Lower leg skin (tissue), 4 donors: ENCODE measurements at places on chromosomes 1 and 21.

DNA sequence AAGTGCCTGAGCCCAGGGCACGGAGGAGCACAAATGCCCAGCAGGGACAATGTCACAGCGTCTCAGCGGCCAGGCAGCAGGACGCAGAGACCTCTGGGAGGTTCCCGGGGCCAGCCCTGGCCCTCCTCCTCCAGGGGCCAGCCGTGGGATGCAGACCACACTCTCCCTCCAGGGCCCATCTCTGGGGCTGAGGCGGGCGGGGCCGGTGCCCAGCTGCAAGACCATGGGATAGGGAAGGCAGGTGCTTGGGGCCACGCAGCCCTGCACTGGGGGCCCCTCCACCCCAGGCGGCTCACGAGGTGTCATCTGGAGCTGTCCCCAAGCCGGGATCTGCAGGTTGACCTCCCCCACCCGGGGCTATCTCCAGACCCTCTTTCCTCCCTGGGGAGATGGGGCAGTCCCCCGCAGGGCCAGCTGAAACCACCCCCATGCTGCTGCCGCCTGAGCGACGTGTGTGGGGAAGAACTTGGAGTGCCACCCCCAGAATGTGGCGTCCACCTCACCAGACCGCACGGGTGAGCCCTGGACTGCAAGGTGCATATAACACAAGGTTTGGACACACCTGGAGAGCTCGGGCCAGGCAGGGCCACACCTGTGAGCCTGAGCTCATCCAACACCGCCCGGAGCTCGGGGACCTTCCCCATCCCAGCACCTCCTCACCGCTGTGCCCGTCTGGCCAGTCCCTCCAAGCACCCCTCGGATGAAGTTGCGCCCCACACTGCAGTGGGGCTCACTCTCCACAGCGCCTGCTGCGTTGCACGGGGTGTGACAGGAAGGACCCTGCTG lies 4.1 kb upstream of the TTLL10 start:
- DNase-seq, result no peak

DNA sequence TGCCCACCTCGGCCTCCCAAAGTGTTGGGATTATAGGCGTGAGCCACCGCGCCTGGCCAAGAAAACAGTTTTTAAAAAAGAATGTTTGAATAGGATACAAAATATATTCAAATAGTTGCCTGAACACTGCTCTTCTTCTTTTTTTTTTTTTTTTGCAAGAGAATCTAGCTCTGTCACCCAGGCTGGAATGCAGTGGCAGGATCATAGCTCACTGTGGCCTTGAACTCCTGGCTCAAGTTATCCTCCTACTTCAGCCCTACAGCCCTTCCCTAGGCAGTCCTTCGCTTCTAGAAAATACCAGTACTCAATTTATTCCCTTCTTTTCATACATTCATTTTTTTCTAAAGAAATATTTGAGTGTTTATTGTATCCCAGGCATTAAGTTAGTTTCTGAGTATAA lies 67.9 kb downstream of the OSBPL9 start:
- no peak for DNase-seq

DNA sequence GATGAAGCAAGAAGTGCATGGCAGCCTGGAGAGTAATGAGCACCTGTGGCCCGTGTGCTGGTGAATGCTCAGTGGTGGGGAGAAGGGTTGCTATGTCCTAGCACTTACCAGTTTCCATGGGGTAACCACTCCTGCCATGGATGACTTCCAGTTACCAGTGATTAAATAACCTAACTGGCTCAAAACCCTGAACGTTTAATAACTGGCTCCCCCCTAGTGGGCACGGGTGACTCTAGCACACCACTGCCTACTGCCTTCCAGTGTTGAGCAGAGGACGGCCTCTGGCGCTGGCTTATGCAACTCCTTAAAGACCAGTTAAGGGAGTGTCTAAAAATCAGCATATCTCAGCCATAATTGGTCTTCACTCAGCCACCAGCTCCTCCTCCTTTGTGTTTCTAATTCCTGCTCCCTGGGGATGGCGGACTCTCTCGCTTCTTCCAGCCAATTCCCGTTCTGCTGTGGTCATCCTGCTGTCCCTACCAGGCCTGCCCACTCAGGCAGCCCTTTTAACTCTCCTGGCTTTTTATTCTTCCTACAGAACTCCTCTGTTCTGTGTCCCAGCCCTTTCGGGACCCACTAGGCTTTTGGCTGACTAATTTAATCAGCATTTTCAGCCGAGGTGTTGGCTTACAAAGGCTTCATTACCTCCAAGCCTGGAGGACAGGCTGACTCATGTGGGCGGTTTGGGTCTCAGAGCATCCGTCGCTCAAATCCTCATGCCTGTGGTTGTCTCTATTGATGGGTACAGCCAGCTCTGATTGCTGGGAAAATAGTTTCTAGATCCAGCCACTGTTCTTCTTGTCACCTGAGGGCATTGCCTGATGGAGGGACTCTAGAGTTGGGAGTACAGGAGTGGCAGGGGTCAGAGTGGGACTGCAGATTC lies 332.4 kb downstream of the CAMTA1 start:
- DNase-seq, result no peak

- no peak for DNase-seq
These were observed 69.6 kb upstream of the B3GALT2 start for GRCh38 chr1:193256019-193256418.

- DNase-seq, result no peak
These were observed 2.4 kb downstream of the ANKRD65 start for GRCh38 chr1:1418464-1419362.

DNA sequence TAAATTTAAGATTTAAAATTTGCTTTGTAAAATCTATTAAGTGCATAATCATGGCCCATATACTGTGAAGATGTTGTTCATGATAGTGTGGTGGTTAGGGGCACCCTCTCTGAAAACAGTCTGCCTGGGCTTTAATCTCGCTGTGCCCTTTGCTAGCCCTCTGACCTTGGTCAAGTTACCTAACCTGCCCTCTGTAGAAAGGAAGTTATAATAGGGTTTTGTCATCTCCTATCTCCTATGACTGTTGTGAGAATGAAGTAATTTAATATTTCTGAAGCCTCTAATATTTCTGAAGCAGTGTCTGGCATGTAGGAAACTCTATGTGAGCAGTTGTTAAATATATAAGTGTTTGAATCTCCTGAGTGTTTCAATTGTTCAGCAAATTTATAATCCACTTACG lies 116.6 kb upstream of the IVNS1ABP start:
- DNase-seq, result no peak

GRCh38 chr1:154862907-154863306 lies 7.2 kb downstream of the KCNN3 start:
- no peak for DNase-seq

GRCh38 chr1:176469450-176470010 lies 6.6 kb downstream of the PAPPA2 start:
- no peak for DNase-seq

DNA sequence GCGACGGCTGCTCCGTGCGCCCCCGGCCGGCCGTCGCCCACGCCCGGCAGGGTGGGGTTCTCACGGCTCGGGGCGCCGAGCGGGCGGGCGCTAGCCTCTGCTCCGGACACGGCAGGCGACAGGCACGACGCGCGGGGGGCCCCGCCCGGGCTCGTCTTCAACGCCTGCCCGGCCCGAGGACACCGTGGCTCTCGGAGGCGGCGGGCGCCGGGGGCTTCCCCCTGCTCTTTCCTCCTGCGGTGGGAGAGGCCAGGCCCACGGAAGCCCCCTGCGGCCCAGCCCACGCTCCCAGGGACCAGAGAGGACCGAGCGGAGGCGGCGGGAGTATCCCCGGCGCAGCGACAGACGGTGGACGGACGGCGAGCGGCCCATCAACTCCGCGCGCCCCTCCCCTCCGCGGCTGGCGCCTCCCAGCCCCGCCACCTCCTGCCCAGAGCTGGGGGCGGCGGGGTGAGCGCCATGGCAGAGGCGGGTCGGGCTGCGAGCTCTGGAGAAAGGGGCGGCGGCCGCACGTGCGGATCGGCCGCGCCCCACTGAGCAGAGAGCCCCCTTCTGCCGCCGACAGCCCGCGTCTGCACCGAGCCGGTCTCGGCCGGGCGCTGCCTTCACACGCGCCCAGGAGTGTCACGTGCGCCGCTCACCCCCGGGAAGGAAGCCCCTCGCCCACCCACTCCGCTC lies at the start of the genes SHE and TDRD10:
Gene SHE, minus strand, starts transcription at position 347 of the 678 bp plus-strand sequence. CDS start 386 bp downstream, outside the sequence.
Gene TDRD10, plus strand, starts transcription at position 154 of the 678 bp plus-strand sequence. CDS start 4,685 bp downstream, outside the sequence.
- peak; percentile 89 for DNase-seq

GRCh38 chr21:26185021-26185420 lies 14.5 kb upstream of the APP start:
- DNase-seq, result no peak

DNA sequence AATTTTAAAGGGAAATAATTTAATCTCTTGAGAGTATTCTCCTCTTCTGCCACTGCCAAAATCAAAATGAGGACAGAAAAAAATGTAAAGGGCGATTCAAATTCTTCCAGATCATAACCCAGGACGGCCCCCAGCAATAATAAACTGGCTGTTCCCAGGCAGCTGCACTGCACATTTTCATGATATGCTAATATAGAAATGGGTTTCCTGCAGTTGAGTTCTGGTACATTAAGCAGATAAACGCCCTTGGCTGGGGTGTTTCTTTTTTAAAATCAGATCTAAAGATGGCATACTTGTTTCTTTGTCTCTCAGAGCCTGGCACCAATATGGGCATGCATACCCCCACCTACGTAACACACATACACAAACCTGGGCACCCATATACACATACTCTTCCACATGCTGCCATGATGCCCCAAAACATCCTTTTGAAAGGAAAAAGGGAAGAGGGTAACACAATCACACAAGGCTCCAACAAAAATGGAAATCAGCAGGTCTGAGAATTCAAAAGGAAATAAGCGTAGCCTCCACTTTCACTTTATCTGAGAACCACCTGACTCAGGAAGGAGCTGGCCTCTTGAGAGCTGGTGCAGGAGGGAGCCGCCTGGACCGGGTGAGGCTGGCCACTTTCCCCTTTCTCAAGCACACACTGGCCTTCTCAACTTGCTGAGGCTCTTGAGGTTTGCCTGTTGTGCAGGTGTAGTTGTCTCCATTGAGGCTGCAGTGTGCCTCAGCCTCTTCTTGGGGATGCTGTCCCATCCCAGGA lies 653.4 kb downstream of the KIF26B start:
- DNase-seq, result no peak

- no peak for DNase-seq
These were observed 22.3 kb upstream of the ATP5PO start for GRCh38 chr21:33937931-33938339.

GRCh38 chr21:45093035-45093532 lies 18.7 kb downstream of the ADARB1 start:
- no peak for DNase-seq

- DNase-seq, result no peak
These were observed 736.3 kb downstream of the LTN1 start for GRCh38 chr21:28256420-28256831.

- DNase-seq, result no peak
These were observed 356.3 kb upstream of the DPYD start for GRCh38 chr1:98277118-98277517.

DNA sequence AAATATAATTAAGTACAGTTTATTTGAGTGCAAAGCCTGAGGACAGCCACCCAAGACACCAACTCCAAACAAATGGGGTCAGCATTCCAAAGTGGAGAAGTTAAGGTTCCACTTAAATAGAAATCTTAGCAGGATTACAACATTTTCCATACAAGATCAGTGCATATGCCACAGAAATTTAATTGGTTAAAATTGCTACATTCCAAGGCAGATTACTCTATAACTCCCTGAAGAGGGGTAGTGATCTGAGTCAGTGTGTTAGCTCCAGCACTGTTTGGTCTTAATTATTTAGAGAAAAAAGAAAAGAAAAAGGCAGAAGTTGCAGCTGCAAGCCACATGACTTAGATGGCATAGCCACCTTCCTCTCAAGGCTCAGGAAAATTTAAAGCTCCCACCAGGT lies 297.5 kb downstream of the HHIPL2 start:
- DNase-seq, result no peak

DNA sequence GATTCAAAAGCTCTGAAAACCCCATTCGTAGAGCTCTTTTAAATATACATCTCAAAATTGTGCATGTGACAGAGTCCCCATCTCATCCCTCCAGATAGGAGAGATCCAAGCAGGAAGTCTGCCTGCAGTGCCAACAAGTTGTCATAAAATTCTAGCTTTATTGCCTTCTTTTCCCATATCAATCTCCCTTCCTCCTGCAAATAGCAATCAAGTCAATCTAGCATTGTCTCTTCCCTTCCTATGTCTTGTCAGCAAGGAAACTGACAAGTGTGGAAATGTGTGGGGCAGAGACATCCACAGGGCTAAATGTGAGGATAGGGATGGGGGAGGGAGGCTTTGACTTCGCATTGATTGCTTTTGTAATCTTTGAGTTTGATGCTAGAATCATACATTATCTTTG lies 165.2 kb downstream of the C1orf94 start:
- no peak for DNase-seq
